Thoracic aorta (tissue), 2 donors: ENCODE measurements at places on chromosomes 13 and 19. TPM values are rescaled to one million over a fixed set of nuclear protein-coding genes. Genes with fewer than 3 reads are reported as not detected.
A peak's percentile ranks its signal among the peaks of the same experiment; 100 is the strongest.

GRCh38 chr13:73421310-73421912 lies 362.6 kb downstream of the KLF5 start:
- no peak overlapping the region for H3K4me3 ChIP-seq
- no peaks in the 10 kb centered on the region for H3K4me1 ChIP-seq
- no peaks in the 10 kb centered on the region for H3K27me3 ChIP-seq
- H3K36me3 ChIP-seq, result no peaks in the 10 kb centered on the region
- no peak for DNase-seq
- H3K27ac ChIP-seq, result no peak overlapping the region

DNA sequence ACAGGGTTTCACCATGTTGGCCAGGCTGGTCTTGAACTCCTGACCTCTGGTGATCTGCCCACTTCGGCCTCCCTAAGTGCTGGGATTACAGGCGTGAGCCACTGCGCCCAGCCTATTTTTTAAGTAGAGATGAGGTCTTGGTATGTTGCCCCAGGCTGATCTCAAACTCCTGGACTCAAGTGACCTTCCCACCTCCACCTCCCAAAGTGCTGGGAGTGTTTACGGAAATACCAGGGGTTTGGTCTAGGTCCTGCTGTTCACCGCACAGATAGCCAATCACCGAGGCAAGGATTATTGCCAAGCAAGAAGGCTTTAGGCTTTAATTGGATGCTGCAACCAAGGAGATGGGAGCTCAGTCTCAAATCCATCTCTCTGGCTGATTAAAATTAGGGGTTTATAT lies 11.6 kb downstream of the CLEC4G start:
- no peaks in the 10 kb centered on the region for H3K4me1 ChIP-seq
- no peaks in the 10 kb centered on the region for H3K36me3 ChIP-seq
- no peak for DNase-seq
- H3K27me3 ChIP-seq, result no peaks in the 10 kb centered on the region

GRCh38 chr13:93304868-93305613 lies 78.4 kb downstream of the GPC6 start:
- DNase-seq, result no peak
- no peak overlapping the region for H3K27ac ChIP-seq
- H3K4me3 ChIP-seq, result no peak overlapping the region
- H3K36me3 ChIP-seq, result no peaks in the 10 kb centered on the region
- peaks cover 16% of the 10 kb centered on the region for H3K4me1 ChIP-seq
- no peaks in the 10 kb centered on the region for H3K27me3 ChIP-seq

GRCh38 chr13:29383476-29383875 lies 212.0 kb downstream of the SLC7A1 start:
- H3K4me1 ChIP-seq, result peaks cover 5% of the 10 kb centered on the region
- H3K36me3 ChIP-seq, result no peaks in the 10 kb centered on the region
- no peaks in the 10 kb centered on the region for H3K27me3 ChIP-seq
- DNase-seq, result no peak
- H3K27ac ChIP-seq, result peak overlapping the region; percentile 15
- no peak overlapping the region for H3K4me3 ChIP-seq

- no peaks in the 10 kb centered on the region for H3K27me3 ChIP-seq
- H3K4me3 ChIP-seq, result no peak overlapping the region
- DNase-seq, result no peak
- no peaks in the 10 kb centered on the region for H3K4me1 ChIP-seq
- no peaks in the 10 kb centered on the region for H3K36me3 ChIP-seq
- H3K27ac ChIP-seq, result no peak overlapping the region
Measured at GRCh38 chr13:42492372-42492920, 81.5 kb upstream of the TNFSF11 start.

- H3K36me3 ChIP-seq, result no peaks in the 10 kb centered on the region
- no peak overlapping the region for H3K27ac ChIP-seq
- DNase-seq, result no peak
Measured at GRCh38 chr13:95087746-95088305, 213.4 kb downstream of the ABCC4 start.

GRCh38 chr19:38202504-38202903 lies 21.5 kb downstream of the DPF1 start:
- H3K4me1 ChIP-seq, result peaks cover 4% of the 10 kb centered on the region
- no peak overlapping the region for H3K4me3 ChIP-seq
- DNase-seq, result no peak
- H3K36me3 ChIP-seq, result peaks cover 14% of the 10 kb centered on the region
- no peaks in the 10 kb centered on the region for H3K27me3 ChIP-seq

GRCh38 chr13:109816112-109816807 lies 29.9 kb upstream of the IRS2 start:
- H3K4me3 ChIP-seq, result no peak overlapping the region
- H3K27ac ChIP-seq, result no peak overlapping the region
- no peaks in the 10 kb centered on the region for H3K4me1 ChIP-seq
- no peak for DNase-seq

GRCh38 chr19:49165865-49166301 lies 8.3 kb downstream of the TRPM4 start:
- peaks cover 24% of the 10 kb centered on the region for H3K4me1 ChIP-seq
- no peak for DNase-seq
- H3K27ac ChIP-seq, result peak overlapping the region; percentile 91
- H3K4me3 ChIP-seq, result peak overlapping the region; percentile 60
- H3K27me3 ChIP-seq, result no peaks in the 10 kb centered on the region

DNA sequence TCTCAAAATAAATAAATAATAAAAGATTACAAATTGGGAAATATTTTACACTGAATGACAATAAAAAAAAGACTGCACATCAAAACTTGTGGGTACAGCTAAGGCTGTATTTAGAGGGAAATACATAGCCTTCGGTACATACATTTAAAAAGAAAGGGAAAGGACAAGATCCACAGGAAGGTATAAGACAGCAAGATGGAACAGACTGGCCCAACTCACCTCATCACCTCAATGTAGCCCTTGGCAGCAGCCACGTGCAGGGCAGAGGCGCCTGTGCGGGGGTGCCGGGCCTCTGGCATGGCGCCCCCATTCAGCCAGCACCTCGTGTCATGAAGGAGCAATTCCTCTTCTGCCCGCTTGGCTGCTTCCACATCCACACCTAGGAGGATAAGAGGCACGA lies 14.2 kb downstream of the PPP1R12C start:
- no peaks in the 10 kb centered on the region for H3K4me1 ChIP-seq
- H3K27me3 ChIP-seq, result no peaks in the 10 kb centered on the region
- H3K36me3 ChIP-seq, result peaks cover 47% of the 10 kb centered on the region

DNA sequence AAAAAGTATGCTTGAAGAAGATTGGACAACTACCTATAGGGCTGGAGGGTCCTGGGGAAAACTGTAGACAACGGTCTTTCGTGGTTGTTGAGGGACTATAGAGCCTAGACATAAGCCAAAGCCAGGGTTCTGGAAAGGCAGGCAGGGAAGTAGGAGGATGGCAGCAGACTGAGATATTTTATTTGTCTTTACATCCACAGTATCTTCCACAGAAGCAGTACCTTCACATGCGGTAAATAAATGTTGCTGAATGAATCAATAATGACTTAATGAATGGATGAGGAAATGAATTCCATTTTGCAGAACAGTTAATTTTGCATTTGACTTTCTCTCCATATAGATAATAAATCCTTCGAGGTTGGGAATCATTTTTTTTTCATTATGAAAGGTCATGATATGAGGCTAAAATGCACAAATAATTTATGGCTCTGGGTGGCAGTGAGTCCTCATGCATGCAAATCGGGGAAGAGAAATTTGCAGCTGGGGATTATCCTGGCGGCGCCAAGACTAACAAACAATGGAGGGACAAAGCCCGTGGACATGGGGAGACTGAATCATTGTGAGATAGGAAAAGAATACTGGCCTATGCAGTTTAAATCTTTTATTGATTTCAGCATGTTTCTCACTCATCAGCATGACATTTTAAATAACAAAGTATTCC lies 102.0 kb downstream of the ERCC5 start:
- DNase-seq, result no peak
- no peak overlapping the region for H3K4me3 ChIP-seq
- no peak overlapping the region for H3K27ac ChIP-seq
- H3K27me3 ChIP-seq, result no peaks in the 10 kb centered on the region
- H3K36me3 ChIP-seq, result no peaks in the 10 kb centered on the region
- no peaks in the 10 kb centered on the region for H3K4me1 ChIP-seq

DNA sequence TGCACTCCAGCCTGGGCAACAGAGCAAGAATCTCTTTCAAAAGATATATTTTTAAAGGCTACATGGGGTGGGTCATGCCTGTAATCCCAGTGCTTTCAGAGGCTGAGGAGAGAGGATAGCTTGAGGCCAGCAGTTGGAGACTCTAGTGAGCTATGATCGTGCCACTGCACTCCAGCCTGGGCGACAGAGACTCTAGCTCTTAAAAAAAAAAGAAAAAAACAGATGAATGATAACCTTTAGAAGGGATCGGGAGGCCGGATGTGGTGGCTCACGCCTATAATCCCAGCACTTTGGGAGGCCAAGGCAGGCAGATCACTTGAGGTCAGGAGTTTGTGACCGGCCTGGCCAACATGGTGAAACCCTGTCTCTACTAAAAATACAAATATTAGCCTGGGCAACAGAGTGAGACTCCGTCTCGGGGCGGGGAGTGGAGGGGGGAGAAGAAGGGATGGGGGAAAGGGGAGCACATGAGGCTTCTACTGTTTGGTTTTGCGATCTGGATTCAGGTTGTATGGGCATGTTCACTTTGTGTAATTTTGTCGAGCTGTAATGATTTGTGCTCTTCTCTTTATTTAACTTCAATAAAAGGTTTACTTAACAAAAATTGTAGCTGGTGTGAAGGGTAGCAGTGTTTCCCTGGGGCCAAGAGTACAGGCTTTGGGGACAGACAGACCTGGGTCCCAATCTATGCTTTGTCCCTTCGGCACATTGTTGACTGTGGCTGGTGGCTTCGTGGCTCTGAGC lies 1.1 kb upstream of the PSMC4 start:
- H3K27ac ChIP-seq, result peak overlapping the region; percentile 87
- H3K4me1 ChIP-seq, result peaks cover 16% of the 10 kb centered on the region
- H3K4me3 ChIP-seq, result peak overlapping the region; percentile 83
- no peaks in the 10 kb centered on the region for H3K27me3 ChIP-seq
- peaks cover 9% of the 10 kb centered on the region for H3K36me3 ChIP-seq

DNA sequence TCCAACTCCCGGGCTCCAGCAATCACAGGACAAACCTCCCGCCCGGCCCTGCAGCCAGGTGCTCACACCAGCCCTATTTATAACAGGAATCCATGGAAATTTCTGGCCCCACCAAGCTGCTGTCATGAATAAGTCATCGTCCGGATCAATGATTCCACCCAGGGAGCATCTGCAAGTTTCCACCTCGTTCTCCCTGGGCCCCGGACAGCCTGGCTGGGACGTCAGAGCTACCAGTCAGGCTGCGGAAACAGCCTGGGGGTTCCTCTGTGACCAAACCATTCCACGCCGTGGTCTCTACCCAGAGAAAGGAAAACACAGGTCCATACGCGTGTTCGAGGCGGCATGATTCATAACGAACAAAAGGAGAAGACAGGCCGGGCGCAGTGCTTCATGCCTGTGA lies 20.7 kb upstream of the PTBP1 start:
- no peak for DNase-seq
- no peaks in the 10 kb centered on the region for H3K4me1 ChIP-seq
- H3K27ac ChIP-seq, result no peak overlapping the region
- H3K4me3 ChIP-seq, result no peak overlapping the region
- H3K36me3 ChIP-seq, result no peaks in the 10 kb centered on the region

DNA sequence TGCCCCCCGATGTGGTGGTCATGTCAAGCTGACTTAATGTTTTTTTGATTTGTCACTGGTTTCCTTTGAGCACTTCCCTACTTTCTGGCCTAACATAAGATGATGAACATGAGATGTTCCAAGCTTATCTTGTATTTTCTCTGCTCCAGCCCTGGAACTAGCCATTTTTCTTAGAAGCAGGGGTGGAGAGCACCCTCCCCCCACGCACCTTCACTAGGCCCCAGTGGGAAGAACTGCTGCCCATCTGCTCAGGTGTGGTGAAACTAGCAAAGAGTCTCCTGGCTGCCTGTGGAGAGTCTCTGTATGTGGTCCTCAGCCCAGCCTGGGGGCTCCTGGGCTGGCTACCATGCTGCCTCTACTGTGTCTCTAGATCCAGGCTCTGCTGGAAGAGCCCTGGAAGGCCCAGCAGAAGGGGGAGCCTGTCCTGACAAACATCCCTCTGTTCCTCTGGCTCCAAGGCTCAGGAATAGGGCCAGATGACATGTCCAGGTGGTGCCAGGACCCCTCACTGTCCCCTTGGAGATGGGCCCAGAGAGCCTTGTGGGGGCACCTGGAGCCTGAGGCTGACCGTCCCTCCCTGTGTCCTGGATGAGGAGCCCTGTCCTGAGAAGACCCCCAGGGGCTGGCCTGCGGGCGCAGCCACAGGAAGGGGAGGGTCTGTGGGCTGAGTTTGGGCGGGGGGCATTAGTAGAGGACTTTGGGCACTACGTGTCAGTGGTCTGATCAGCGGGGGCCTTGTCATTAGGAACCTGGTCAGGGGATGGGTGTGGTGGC lies 4.8 kb upstream of the ZNF14 start:
- no peaks in the 10 kb centered on the region for H3K27me3 ChIP-seq
- no peak overlapping the region for H3K4me3 ChIP-seq
- H3K36me3 ChIP-seq, result peaks cover 2% of the 10 kb centered on the region
- peaks cover 7% of the 10 kb centered on the region for H3K4me1 ChIP-seq
- H3K27ac ChIP-seq, result no peak overlapping the region

DNA sequence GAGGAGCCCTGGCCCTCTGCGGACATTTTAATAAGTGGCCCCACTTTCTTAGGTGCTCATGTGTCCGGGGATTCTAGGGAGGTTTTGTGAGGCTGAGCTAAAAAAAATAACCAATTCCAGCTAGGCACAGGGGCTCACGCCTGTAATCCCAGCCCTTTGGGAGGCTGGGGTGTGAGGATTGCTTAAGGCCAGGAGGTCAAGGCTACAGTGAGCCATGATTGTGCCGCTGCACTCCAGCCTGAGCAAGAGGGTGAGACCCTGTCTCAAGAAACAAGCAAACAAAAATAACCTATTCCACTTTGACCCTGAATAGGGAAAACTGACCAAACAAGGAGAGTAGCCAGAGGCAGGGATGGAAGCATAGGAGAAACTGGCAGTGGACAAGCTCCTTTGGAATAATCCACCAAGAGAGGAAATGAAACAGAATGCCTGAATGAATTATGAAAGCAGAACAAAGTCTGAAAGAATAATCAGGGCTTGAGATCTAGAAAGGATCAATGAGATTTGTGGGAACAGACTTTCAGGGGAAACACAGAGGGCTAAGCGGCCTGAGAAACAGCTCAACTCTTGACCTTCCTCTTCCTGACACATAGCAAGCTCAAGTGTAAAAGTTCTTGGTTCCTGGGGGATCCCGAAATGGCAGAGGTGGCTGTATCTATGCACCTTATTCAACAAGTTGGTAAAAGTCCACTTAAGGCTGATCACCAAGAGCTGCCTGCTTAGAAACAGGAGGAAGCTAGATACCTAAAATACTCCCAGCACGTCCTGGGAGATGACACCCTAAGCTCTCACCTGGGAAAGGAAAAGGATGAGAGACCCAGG lies 30.1 kb upstream of the FFAR2 start:
- H3K27me3 ChIP-seq, result no peaks in the 10 kb centered on the region
- H3K27ac ChIP-seq, result no peak overlapping the region
- H3K4me1 ChIP-seq, result no peaks in the 10 kb centered on the region
- DNase-seq, result no peak
- H3K4me3 ChIP-seq, result no peak overlapping the region

The ARL11 gene
- total RNA-seq, result 1.6 TPM

The GRIN3B gene
- 0.14 TPM for total RNA-seq

The EXOC3L2 gene
- total RNA-seq, result 2.4 TPM

The CEACAM7 gene
- not detected for total RNA-seq

The PGLYRP2 gene
- total RNA-seq, result not detected

The MEX3D gene
- total RNA-seq, result 23.4 TPM

The TMEM255B gene
- 14.9 TPM for total RNA-seq

The CCNA1 gene
- total RNA-seq, result 0.41 TPM
